Hepatocyte (in vitro differentiated cells): ENCODE measurements at places on chromosomes 6 and 20. TPM values are rescaled to one million over a fixed set of nuclear protein-coding genes. Genes with fewer than 3 reads are reported as not detected.

GRCh38 chr20:51345601-51346101 lies 196.9 kb downstream of the NFATC2 start:
- no peak for DNase-seq

DNA sequence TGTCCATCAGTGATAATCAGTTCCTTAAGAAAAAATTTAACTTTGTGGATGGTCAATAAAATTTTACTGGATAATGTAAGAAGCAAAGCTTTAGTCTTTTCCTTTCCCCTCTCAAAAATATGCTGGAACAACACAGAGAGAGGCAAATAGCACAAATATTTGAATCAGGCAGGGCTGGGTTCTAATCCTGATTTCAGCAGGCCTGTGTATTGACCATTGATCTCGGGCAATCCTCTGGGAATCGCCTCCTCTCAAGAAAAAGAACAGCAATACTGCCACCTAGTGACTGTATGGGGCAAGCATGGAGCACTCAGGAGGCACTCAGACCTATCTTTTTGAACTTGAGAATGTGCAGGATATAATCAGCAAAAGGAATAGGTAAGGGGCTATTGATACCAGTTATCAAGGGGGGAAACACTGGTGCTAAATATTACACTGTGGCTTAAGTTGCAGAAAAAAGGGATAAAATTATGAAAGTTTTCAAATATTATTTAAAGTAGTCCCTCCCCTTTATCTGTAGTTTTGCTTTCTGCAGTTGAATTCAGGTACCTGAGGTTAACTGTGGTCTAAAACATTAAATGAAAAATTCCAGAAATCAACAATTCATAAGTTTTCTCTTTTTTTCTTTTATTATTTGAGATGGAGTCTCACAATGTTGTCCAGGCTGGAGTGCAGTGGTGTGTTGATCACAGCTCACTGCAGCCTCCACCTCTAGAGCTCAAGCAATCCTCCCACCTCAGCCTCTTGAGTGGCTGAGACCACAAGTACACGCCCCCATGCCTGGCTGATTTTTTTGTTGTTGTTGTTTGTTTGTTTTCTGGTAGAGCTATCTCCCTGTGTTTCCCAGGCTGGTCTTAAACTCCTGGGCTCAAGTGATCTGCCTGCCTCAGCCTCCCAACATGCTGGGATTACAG lies 91.8 kb upstream of the NHSL1 start:
- DNase-seq: peak; percentile 83

DNA sequence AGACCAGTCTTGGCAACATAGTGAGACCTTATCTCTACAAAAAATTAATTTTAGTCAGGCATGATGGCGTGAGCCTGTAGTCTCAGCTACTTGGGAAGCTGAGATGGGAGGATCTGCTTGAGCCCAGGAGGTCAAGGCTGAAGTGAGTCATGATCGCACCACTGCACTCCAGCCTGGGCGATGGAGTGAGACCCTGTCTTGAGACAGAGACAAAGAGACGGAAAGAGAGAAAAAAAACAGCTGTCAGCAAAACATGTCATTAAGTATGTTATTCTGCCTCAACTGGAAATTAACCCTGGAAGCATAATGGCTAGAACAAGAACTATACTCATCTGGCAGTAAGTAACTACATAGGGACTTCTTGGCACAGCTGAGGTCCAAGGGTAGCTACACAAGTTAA lies 7.2 kb downstream of the MMS22L start:
- DNase-seq: no peak

Gene ELOVL4
- 2.8 and 4.7 TPM in 2 replicates for total RNA-seq

- peak; percentile 89 for DNase-seq
Observed at GRCh38 chr6:17086469-17086868, 15.4 kb upstream of the STMND1 start.

Gene PRND
- total RNA-seq: 0.16 and 0.70 TPM in 2 replicates

DNA sequence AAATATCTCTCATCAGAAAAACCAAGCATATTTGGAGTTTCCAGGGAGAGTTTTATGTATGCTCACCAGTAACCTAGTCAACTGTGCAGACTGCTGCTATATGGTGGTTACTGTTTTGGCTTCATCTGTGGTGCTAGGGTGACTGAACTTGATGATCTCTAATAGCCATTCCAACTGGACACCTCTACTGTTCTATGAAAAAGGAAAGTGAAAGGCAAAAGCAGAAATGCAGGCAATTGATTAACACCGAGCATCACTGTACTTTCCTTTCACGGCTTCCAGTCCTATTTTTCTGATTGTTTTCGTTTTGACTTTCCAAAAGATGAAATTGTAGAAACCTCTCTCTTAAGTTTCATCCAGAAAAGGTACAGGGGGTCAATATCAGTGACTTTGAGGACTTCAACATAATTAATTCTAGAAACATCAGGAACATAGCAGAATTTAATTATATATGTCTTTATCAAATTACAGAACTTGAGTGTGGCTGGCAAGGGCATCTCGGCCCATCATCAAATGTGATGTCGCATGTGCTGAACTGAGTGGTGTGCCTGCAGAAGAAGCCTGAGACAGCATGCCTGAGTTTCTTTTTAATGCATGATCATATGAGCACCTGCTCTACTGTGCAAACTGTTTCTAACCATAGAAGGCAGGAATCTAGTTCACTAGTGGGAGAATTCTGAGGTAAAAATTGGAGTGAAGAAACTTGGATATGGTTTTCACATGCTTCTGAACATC lies 464.3 kb upstream of the FLRT3 start:
- no peak for DNase-seq

DNA sequence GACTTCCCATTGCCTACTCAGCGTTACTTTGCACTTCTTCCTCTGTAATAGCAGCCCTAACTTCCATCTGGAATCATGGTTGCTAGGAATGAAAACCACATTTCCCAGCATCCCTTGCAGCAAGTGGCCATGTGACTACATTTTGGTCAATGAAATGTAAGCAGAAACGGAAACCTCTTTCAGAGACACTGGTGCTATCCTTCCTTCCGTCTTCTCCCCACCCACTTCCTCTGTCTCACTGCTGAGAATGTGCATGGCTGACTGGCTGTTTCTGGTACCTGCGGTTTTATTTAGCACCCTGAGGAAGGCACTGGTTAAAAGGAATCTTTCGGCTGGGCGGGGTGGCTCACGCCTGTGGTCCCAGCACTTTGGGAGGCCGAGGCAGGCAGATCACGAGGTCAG lies 107.4 kb downstream of the SCML4 start:
- no peak for DNase-seq

GRCh38 chr20:34577061-34577460 lies 18.5 kb downstream of the MAP1LC3A start:
- DNase-seq: no peak

Gene FARS2
- 9.9 and 12.4 TPM in 2 replicates for total RNA-seq

Gene PHACTR3
- total RNA-seq: 5.2 and 6.7 TPM in 2 replicates

DNA sequence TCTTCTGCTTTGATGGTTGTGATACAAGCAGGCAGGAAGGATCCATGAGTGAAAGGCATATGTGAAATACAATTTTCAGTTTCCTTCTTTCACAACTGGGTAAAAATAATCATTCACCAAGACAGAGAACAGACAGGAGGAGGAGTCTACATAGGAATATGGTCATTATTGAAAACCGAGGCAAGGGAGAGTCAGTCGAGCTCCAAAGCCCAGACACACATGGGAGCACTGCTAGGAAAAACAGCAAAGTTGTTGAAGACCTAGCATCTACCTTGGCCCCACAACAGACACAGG lies 260.6 kb downstream of the ERMARD start:
- no peak for DNase-seq

Gene SLC12A5
- 0.57 TPM in 1 of 2 replicates, not detected in the other for total RNA-seq

- no peak for DNase-seq
Observed at GRCh38 chr6:101722991-101723579, 329.6 kb downstream of the GRIK2 start.

DNA sequence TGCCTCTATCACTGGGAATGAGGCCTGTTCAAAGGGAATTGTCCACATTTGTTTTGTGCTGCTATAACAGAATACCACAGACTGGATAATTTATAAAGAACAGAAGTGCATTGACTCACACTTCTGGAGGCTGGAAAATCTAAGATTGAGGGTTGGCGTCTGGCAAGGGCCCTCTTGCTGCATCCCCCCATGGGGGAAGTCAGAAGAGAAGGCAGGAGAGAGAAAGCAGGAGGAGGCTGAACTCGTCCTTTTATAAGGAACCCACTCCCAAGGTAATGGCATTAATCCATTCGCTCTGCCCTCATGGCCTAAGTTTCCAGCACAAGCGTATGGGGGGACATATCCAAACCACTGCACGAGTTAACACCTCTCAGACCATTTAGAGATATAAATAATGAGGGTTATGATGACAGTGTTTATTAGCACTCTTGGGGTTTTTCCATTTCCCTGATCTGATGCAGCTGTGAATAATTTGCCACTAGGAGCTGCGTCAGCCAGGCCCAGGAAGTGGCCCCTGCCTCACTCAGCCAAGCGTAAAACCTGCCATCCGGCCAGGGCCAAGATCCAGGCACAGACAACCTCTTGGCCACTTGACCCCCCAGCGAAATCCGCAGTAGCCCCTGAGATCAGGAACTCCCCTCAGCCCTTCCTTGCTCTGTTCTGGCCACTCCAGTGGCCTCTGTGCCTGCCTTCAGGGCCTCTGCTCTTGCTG lies 14.2 kb upstream of the SLCO4A1 start:
- no peak for DNase-seq

Gene SYTL3
- total RNA-seq: 1.4 and 1.7 TPM in 2 replicates

DNA sequence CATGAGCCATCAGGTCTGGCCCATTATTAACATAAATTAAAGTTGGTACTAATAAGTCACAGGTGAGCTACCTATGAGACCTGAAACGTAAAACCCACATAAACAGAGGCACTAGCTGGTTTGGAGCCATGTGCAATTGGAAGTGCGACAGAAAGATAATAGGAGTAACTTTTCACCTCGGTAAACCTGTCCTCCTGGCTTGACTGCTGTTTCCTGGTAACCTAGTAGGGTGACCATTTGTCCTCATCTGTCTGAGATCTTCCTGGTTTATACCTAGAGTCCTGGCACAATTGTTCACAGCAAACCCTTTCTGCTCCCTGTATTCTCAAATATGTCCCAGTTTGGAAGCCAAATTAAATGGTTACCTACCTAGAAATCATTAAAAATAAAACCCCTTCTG lies 7.4 kb downstream of the TBC1D20 start:
- DNase-seq: no peak

GRCh38 chr6:77318256-77318655 lies 145.0 kb downstream of the HTR1B start:
- DNase-seq: no peak

DNA sequence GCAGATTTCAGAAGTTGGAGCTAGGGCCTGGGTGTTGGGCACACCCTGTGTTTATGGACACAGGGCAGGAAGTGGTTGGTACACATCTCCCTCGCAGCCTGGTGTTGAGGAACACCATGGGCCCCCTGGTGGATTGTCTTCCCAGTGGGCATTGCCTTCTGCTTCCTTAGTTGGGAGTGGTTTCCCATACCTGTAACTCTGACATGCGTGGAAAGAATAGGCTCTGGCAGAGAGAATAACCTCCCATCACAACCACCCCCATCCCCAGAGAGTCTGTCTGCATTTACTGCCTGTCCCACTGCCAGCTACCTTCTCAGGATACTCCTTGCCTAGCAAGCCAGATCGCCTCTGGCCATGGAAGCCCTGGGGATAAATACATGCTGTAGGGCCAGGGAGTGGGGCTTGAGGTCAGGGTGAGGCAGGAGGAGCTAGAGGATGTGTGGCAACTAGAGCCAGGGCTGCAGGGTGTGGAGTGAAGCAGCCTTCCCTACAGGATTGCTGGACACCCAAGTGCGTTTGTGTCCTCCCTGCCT lies 14.7 kb downstream of the LRRC73 start:
- no peak for DNase-seq

Gene OPRM1
- not detected in 2 replicates for total RNA-seq

DNA sequence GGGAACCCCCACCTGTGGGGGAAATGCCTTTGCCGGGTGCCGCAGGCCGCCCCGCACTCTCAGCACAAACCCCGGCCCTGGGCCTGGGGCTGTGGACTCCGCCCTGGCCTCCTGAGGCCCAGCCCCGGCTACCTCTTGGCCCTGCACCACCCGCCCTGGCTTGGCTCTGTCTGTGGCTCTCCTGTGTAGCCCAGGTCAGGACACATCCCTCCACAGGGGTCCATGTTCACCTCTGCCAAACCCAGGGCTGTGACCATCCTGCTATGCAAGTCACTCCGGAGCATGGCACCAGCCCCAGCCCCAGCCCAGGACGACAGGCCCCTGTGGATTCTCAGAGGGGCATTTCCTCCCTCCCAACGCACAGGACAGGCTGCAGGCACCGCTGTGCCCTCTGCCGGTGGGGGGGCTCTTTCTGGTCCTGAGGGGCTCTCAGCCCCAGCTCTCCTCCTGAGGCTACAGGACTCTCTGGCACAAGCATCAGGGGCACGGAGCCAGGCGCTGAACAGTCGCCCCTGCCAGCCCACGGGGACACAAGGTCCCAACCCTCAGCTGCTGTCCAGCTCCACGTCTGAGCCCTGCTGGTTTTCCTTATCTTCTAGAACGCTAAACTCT lies 45.7 kb downstream of the TAF4 start:
- no peak for DNase-seq

- peak; percentile 32 for DNase-seq
Observed at GRCh38 chr6:125888989-125889656, 67.4 kb upstream of the HINT3 start.

DNA sequence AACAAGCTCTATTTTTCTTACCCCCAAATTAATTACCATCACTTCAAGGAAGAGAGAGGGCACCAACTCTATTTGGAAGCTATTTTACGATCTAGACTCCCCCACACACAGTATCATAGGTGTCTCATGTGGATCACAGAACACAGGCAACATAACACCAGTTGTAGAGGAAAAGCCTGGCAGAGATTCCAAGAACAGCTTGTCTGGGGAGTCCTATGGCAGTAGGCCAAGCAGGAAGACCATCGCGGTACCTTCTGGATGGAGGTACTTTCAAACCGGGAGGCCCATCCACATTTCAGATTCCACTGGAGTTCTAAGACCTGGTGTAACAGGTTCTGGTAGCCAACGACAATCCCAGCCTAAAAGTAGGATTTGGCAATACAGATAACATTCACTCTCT lies 37.6 kb upstream of the SPDEF start:
- no peak for DNase-seq

GRCh38 chr6:154579046-154579445 lies 68.6 kb upstream of the CNKSR3 start:
- no peak for DNase-seq
